Large intestine (tissue), 12 donors: ENCODE measurements at places on chromosomes 11 and 22.

GRCh38 chr11:119976805-119977560 is 160.9 kb downstream of the TRIM29 start:
- no peak overlapping the region for H3K4me3 ChIP-seq
- H3K36me3 ChIP-seq: no peaks in the 10 kb centered on the region
- peak; percentile 85 for DNase-seq
- peaks cover 46% of the 10 kb centered on the region for H3K4me1 ChIP-seq

GRCh38 chr11:61632096-61632495 is 48.1 kb upstream of the DAGLA start:
- H3K4me3 ChIP-seq: no peak overlapping the region
- H3K36me3 ChIP-seq: no peaks in the 10 kb centered on the region
- no peak for DNase-seq
- H3K27me3 ChIP-seq: no peaks in the 10 kb centered on the region
- H3K27ac ChIP-seq: no peak overlapping the region

GRCh38 chr22:37183432-37184379 is 4.3 kb downstream of the C1QTNF6 start:
- H3K27me3 ChIP-seq: no peaks in the 10 kb centered on the region
- H3K4me1 ChIP-seq: peaks cover 27% of the 10 kb centered on the region
- H3K36me3 ChIP-seq: peaks cover 7% of the 10 kb centered on the region
- H3K27ac ChIP-seq: no peak overlapping the region

DNA sequence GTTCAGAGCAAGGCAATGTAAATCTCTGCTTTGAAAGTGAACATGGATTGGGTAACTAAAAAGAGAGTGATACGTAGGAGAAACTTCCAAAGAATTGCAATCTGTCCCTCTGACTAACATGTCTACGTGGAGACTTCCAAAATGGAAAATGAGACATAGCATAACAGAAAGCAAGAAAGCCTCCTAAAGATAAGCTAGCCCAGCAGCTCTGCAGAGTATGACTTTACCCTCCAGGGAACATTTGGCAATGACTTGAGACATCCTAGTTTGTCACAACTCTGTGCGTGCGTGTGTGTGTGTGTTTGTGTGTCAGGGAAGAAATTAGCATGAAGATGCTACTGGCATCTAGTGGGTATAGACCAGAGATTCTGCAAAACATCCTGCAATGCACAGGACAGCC is 817.4 kb downstream of the NTM start:
- no peak overlapping the region for H3K27ac ChIP-seq
- no peak for DNase-seq
- no peaks in the 10 kb centered on the region for H3K27me3 ChIP-seq
- H3K4me3 ChIP-seq: no peak overlapping the region

DNA sequence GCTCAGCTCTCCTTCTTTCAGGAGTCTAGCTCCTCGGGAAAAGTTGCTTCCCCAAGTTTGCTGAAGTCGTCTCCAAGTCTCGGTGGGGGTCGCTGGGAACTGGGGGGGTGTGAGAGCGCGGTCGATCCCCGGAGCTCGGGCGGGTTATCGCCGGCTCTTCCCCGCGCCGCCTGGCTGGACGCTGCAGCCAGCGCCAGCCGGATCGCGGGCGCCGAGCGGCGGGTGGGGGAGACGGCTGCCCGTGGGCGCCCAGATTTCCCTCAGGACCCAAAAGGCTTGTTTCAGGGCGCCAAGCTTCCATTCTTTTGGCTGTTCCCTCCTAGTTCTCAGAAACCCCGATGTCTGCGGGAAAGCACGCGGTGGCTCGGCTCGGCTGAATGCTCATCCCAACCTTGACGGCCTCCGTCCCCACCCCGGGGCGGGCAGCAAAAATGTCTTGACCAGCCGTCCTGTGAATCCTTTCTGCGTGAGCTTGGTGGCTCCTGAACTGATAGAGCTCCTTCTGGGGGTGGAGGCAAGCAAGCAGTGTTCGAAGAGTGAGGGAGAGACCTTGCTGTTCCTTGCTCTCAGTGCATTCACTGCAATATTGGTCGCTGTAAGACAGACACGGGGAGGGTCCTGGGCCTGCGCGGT is 1.7 kb downstream of the ZBTB16 start:
- H3K36me3 ChIP-seq: no peaks in the 10 kb centered on the region
- peaks cover 15% of the 10 kb centered on the region for H3K4me1 ChIP-seq
- H3K4me3 ChIP-seq: peak overlapping the region; percentile 65
- H3K27me3 ChIP-seq: peaks cover 63% of the 10 kb centered on the region

DNA sequence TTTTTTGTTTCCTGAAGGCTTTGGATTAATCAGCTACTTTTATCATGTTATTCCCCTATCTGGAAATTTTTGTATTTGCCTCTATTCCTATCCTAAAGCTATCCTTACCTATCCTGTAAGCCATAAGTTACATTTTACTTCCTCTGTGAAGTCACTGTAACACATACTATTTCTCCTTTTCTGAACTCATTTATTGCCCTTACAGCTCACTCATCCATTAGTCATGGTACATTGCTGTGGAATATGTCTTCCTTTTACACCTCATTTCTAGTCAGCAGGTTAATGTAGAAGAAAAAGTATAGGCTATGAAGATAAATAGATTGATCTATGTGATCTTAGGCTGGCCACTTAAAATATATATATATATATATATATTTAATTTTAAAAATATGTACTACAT is 28.0 kb downstream of the SWAP70 start:
- no peak overlapping the region for H3K4me3 ChIP-seq
- H3K4me1 ChIP-seq: peaks cover 25% of the 10 kb centered on the region
- H3K36me3 ChIP-seq: peaks cover 18% of the 10 kb centered on the region

- no peak for DNase-seq
- no peak overlapping the region for H3K27ac ChIP-seq
- no peaks in the 10 kb centered on the region for H3K36me3 ChIP-seq
- no peak overlapping the region for H3K4me3 ChIP-seq
- no peaks in the 10 kb centered on the region for H3K27me3 ChIP-seq
These were observed 284.6 kb upstream of the ZC3H12C start for GRCh38 chr11:109808569-109808968.
